RWPE1 (cell line): ENCODE measurements at places on chromosomes 3 and 15.

- DNase-seq, result no peak
Observed at GRCh38 chr15:50906954-50907600, 1.4 kb upstream of the AP4E1 start.

GRCh38 chr3:176296066-176296597, 901.1 kb downstream of the TBL1XR1 start:
- no peak for DNase-seq

DNA sequence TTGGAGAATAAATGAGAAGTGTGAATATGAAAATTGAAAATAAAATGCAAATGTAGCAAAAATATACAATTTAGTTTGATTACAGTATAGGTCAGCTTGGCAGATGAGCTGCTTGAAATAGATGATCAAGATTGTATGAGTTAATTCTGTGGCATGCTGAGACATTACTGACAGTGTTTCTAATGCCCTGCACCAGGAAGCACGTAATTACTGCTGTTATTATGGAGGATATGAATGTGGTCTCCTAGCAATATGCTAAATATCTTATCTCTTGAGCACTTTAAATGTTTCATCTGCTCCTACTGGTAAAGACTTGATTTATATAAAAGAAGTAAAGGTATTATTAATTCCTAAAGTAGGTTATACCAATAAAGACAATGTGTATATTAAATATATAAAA, 1015.5 kb downstream of the PLOD2 start:
- DNase-seq, result no peak

GRCh38 chr3:141255846-141256261, 24.2 kb downstream of the PXYLP1 start:
- no peak for DNase-seq

DNA sequence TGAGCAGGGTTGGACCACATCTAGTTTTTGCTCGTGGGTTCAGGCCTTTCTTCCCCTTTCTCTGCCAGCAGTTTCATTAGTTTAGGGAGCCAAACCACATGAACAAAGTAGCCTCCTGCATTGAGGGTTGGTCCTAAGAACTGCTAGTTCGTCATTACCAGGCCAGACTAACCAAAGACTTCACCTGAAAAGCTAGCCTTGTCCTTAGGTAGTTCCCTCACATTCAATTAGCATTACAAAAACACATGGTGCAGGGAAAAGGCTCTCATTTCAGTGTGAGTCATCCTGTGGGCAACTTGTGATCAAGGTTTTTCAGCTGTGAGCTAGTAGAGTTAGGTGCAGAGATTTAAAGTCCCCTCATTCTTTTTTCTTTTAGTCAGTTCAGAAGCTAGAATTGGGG, 279.3 kb upstream of the CTNNB1 start:
- DNase-seq, result peak; percentile 31

DNA sequence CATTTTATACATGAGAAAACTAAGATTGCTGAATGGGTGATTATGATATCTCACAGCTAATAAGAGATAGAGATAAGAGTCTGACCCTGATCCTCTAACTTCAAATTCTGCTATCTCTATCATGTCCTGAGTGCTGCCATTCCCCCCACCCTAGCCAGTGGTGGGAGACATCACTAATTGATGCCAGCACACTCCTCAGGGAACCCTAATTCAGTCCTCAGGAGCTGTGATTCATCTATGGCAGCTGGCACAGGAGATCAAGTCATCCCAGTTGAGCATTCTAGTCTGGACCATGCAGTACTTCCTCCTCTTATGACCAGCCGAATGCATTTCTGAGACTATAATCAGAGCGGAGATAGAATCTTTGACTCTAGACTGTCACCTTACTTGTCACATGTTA, 71.9 kb downstream of the SYNM start:
- no peak for DNase-seq

DNA sequence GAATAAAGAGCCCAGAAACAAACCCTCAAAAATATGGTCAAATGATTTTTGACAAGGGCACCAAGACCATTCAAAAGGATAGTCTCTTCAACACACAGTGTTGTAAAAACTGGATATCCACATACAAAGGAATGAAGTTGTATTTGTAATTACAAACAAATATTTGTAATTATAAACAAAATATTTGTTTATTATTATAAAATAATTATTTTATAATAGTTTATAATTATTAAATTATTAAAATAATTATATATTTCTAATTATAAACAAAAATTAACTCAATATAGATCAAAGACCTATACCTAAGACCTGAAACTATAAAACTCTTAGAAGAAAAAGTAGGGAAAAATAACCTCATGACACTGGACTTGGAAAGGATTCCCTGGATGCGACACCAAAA, 23.3 kb upstream of the ACAN start:
- DNase-seq, result no peak

DNA sequence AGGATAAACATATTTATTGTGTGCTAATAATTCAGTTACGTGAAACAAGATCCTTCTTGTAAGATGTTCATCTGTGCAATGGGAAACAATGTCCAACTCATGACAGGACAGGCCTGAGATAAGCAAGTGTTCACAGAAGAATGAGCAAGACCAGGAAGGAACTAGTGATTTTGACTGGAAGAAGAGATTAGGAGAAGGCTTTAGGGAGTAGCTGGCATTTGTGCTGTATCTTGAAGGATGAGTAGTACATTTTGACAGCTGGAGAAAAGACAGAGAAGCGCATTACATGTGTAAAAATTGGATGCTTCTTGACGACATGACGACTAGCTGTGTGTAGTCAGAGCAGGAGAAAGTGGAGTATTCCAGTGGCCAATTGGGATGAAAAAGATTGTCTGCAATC, 48.4 kb downstream of the GBE1 start:
- no peak for DNase-seq

DNA sequence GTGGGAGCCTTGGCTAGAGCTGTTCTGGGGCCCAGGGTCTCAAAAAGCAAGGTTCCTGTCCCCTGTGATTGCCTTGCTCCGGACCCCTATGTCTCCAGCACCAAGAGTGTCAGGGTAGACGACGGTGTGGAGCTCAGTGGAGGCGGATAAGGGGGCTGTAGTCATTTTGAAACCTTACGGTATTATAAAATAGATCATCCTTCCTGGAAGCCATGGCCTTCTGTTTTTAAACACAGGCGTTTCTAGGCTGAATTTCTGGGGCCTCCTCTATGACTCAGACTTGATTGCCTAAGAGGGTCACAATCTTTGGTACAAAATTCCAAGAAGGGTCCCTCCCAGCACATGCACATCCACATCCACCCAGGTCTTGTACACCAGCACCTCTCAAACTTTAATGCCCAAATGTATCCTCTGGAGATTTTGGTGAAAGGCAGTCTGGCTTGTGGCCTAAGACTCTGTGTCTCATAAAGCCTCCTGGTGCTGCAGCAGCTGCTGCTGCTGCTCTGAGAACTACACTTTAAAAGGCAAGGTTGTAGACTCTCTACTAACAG, 70.5 kb upstream of the XCR1 start:
- DNase-seq, result no peak

DNA sequence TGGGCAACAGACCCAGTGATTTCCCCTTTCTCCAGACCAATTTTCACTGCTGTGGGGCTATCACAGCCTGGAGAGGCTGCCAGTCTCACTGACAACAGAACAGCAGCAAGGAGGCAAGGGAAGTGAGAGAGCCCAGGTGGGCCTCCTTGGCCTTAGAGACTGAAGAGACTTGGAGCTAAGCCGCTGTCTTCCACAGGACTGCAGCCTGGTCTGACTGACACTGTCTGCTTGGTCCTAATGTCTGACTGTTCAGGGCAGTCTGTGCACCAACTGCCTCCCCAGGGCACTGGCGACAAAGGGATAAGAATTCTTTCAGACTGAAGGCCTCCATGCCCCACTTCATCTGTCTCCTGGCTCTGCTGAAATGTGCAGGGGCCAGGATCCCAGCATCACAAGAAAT, 11.5 kb downstream of the POMGNT2 start:
- DNase-seq, result no peak

- peak; percentile 77 for DNase-seq
Observed at GRCh38 chr3:179451265-179452175, at the start of gene GNB4. Gene GNB4 (minus strand): TSS chr3:179451470. CDS start chr3:179426200, 25,270 bp downstream.
